MG63 (cell line): ENCODE measurements at places on chromosomes 2 and 18. TPM values are rescaled to one million over a fixed set of nuclear protein-coding genes. Genes with fewer than 3 reads are reported as not detected.

SGPP2 gene
- total RNA-seq = not detected in 2 replicates

GPR45 gene
- not detected in 2 replicates for total RNA-seq

FRZB gene
- total RNA-seq = not detected in 2 replicates

MGAT4A gene
- total RNA-seq = 0.89 and 2.2 TPM in 2 replicates

ARHGAP25 gene
- total RNA-seq = not detected in 2 replicates

ACMSD gene
- not detected in 2 replicates for total RNA-seq

ZC3H15 gene
- total RNA-seq = 82.9 and 109 TPM in 2 replicates

MPP4 gene
- 5.5 and 7.6 TPM in 2 replicates for total RNA-seq

DYNAP gene
- not detected in 2 replicates for total RNA-seq

MAP2 gene
- 0.43 TPM in 1 of 2 replicates, not detected in the other for total RNA-seq

CHRNA1 gene
- not detected in 2 replicates for total RNA-seq

LAMA3 gene
- 6.4 and 16.0 TPM in 2 replicates for total RNA-seq

RAB17 gene
- total RNA-seq = not detected in 2 replicates

TRIP12 gene
- total RNA-seq = 80.7 and 106 TPM in 2 replicates

LYG1 gene
- total RNA-seq = not detected in 2 replicates

DCDC2C gene
- not detected in 2 replicates for total RNA-seq

TRAK2 gene
- 6.1 and 6.5 TPM in 2 replicates for total RNA-seq

SRD5A2 gene
- total RNA-seq = not detected in 2 replicates

SIX2 gene
- total RNA-seq = 5.2 and 14.0 TPM in 2 replicates

PJVK gene
- total RNA-seq = 0.59 and 1.4 TPM in 2 replicates

DSC2 gene
- total RNA-seq = not detected in 2 replicates

UGGT1 gene
- total RNA-seq = 22.1 and 27.5 TPM in 2 replicates

TSPYL6 gene
- total RNA-seq = not detected in 2 replicates

PFN4 gene
- not detected in 2 replicates for total RNA-seq

GALR1 gene
- total RNA-seq = not detected in 2 replicates

ANKRD23 gene
- 1.7 and 8.3 TPM in 2 replicates for total RNA-seq

TEKT4 gene
- total RNA-seq = not detected in 2 replicates

ITGB6 gene
- total RNA-seq = not detected in 2 replicates

DSG3 gene
- not detected in 2 replicates for total RNA-seq

TTN gene
- total RNA-seq = under 0.01 TPM in 1 of 2 replicates, not detected in the other

SP100 gene
- 63.5 and 69.0 TPM in 2 replicates for total RNA-seq

NPAS2 gene
- total RNA-seq = 0.07 and 0.16 TPM in 2 replicates

PPP1R7 gene
- total RNA-seq = 80.2 and 89.2 TPM in 2 replicates

ACKR3 gene
- 15.6 and 19.0 TPM in 2 replicates for total RNA-seq

LYPD6 gene
- 0.94 and 1.4 TPM in 2 replicates for total RNA-seq

ANKRD53 gene
- total RNA-seq = not detected in 2 replicates

CAPN13 gene
- not detected in 2 replicates for total RNA-seq

FAM168B gene
- 115 and 171 TPM in 2 replicates for total RNA-seq

PLB1 gene
- not detected in 2 replicates for total RNA-seq

ABCG8 gene
- not detected in 2 replicates for total RNA-seq

NEURL3 gene
- total RNA-seq = 1.0 TPM in 1 of 2 replicates, not detected in the other

PSMA8 gene
- 0.23 TPM in 1 of 2 replicates, not detected in the other for total RNA-seq

CD207 gene
- not detected in 2 replicates for total RNA-seq

TXNDC2 gene
- total RNA-seq = 0.33 TPM in 1 of 2 replicates, not detected in the other

HTR2B gene
- not detected in 2 replicates for total RNA-seq

KCNF1 gene
- total RNA-seq = 1.3 and 6.8 TPM in 2 replicates

MERTK gene
- total RNA-seq = 0.23 TPM in 1 of 2 replicates, not detected in the other

BIRC6 gene
- 20.8 and 27.5 TPM in 2 replicates for total RNA-seq

TRIB2 gene
- 59.4 and 76.6 TPM in 2 replicates for total RNA-seq

SERPINB4 gene
- not detected in 2 replicates for total RNA-seq

EGR4 gene
- total RNA-seq = not detected in 2 replicates

UGT1A8 gene
- total RNA-seq = 0.27 and 2.2 TPM in 2 replicates

HOXD4 gene
- total RNA-seq = 0.26 TPM in 1 of 2 replicates, not detected in the other

REG3G gene
- not detected in 2 replicates for total RNA-seq

PLEK gene
- not detected in 2 replicates for total RNA-seq

CCDC141 gene
- not detected in 2 replicates for total RNA-seq

TEX44 gene
- not detected in 2 replicates for total RNA-seq

CLEC4F gene
- total RNA-seq = not detected in 2 replicates

ADI1 gene
- total RNA-seq = 75.8 and 78.9 TPM in 2 replicates
